ENCODE measurements at places on chromosomes 1 and 21.

DNA sequence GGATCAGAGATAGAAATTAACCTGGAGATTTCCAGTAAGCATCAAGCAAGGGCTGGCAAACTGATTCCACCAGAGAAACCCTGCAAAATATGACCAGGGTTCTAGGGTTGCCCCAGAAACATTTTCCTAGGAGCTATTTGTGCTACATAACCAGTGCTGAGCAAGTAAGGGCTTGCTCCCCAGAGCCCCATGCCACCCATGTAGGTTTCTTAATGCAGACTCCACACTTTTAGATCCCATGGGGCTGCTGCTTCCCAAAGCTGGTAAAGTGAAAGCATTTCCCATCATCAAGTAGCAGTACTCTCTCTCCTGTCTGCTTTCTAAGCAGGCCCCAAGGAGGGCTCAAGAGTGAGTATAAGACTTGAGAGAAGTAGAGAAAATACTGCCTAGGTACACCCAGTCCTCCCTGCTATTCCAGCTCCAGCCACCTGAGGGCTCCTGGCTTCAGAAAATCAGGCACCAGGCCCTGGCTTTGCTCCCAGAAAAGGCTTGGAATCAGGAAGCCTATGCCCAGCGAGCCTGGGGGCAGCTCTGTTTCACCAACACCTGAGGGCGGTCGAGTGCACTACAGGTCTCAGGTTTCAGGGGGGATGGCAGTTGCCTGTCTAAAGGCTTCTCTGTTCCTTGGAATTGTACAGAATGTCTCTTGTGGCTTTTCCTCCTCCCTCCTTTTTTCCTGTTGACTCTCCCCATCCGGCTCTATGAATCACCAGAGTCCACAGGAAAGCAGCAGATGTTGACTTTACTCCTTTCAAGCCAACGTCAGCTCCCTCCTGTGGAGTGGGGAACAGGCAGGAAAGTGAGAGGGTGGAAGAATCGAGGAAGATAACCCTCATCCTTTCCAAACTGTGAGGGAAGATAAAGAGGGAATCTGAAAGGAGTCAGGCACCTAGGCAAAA is 6.2 kb upstream of the ANKRD35 start:
- DNase-seq: peak; percentile 99

DNA sequence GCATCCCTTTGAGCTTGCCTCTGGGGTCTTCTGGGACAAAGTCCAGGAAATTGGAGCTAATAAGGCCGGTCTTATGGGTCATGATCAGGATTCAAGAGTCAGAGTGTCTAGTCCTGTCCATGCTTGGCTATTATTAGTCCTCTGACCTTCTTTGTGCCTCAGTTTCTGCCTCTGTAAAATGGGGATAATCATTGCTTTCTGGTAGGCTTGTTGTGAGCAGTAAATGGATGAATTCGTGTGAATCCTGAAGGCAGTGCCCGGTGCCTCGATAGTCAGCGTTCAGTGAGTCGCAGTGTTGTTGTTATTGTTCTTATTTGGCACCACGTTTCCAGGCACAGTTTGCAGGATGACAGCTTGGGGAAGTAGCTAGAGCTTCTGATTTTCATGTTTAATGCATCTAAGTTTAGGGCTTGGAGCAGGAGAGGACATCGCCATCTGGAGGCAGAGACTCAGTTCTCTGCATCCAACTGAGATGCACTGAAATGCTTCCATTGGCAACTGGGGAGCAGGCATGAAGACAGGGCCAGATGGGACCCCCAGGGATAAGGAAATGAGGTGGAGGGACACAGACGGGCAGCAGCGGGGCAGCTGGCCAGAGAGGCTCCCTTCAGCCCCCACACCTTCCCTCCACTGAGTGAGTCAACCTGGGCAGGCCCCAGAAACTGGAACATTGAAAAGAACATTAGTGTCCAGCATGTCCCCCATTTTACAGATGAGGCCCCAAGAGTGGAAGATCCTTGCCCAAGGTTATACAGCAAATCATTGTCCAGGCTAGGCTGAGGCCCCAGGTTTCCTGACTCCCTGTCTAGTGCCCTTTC is 160.3 kb downstream of the PTPRU start:
- no peak for DNase-seq

DNA sequence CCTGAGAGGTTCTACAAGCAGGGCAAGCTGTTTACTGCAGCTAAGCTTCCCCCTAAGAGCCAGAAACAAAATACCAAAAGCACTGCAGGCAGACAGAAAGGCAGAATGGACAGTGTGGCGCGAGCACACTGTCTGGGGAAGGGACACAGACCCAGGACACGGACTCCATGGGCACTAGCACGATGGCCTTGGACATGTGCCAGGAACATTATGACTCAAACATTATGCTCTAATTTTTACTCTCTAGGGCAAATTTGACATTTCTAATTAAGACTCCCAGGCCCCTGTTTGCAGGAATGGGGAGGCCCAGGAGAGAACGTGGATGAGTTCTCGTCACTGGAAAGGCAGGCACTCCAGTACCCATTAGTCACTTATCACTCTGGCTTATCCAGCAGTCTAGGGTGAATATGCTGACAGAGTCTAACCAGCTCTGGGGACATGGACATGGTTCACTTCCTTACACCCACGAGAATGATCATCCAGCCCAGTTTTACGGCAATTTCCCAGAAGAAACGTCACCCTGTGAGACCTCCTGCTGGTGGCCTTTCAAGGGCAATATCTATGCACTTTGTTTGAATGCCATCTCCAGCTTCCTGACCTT is 45.1 kb downstream of the CAPN8 start:
- DNase-seq: no peak

DNA sequence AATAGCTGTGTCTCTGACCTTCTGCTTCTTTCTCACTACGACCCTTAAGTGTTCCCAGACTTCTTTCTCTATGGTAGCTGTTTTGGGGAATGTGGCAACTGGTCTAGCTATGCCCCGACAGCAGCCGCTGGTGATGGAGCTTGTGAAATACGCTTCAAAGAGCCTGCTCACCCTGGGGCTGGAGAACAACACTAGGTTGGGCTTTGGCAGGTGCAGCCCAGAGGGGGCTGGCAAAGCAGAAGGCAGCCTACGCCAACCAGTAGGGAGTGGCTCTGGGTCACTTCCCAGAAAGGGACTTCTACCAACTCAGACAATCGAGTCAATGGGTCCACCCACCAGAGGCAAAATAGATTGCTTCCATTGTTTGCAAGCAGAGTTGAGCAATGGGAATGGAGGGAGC is 262.8 kb downstream of the LMO4 start:
- DNase-seq: no peak

- DNase-seq: no peak
Observed at GRCh38 chr1:87915771-87916170, 587.1 kb downstream of the LMO4 start.

DNA sequence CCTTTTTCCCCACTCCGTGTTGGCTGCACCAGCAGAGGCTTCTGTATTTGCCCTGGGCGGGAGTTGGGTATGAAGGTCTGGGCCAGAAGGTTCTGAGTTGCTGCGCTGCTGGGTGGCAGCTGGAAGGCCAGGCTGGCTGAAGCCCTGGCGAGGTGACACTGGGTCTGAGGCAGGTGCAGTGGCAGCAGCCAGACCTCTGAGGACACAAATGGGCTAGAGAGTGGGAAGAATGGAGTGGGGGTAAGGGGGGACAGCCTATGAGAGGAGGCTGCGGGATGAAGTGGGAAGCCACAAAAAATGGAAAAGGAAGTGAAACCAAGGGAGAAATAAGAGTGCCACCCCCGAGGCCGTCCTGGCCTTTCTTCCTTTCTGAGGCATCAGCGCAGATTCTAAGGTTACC is 53.2 kb downstream of the STX6 start:
- no peak for DNase-seq

GRCh38 chr1:42934541-42935312 is 23.9 kb downstream of the SLC2A1 start:
- DNase-seq: no peak

DNA sequence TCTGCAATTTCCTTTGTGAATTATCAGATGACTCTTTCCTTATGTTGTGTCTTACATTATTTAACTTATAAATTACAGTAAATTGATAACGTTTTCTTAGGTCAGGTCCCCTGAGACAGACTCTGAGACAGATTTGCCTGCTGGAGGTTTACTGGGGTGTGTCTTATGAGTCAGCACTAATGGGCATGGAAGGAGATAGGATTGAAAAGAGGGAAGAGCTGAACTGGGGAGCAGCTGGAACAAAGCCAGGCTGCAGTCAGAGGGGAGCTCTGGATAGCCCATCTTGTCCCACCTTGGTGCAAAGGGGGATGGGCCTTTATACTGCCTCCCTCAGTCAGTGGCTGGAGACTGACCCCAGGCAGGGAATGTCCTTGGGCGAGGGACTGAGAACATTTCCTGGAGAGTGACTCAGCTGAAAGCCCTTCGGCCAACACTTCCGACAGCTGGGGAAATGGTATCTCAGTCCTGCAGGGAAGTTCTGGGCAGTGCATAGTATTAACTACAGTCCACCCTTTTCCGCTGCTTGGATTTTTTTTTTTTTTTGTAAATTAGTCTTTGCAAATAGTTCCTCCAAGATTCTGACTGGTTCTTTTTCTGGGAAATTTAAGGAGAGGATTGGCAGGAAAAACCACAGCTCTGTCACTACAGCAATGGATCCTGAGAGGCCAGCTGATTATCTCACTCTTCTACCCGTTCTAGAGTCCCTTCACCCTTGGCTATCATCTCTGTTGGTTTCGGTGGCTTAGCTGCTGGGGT is 39.1 kb upstream of the CDC42BPA start:
- DNase-seq: peak; percentile 95

DNA sequence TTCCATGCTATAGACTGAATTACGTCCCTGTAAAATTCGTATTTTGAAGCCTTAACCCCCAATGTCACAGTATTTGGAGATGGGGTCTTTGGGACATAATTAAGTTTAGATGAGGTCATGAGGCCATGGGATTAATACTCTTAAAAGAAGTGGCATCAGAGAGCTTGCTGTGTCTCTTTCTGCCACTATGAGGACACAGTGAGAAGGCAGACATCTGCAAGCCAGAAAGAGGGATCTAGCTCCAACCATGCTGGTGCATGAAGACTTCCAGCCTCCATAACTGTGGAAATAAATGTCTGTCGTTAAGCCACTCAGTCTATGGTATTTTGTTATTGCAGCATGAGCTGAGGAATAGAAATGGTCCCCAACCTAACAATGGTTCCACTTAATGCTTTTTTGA is 99.0 kb downstream of the LTN1 start:
- DNase-seq: no peak

GRCh38 chr1:39105841-39106765 is 80.0 kb downstream of the NDUFS5 start:
- no peak for DNase-seq

DNA sequence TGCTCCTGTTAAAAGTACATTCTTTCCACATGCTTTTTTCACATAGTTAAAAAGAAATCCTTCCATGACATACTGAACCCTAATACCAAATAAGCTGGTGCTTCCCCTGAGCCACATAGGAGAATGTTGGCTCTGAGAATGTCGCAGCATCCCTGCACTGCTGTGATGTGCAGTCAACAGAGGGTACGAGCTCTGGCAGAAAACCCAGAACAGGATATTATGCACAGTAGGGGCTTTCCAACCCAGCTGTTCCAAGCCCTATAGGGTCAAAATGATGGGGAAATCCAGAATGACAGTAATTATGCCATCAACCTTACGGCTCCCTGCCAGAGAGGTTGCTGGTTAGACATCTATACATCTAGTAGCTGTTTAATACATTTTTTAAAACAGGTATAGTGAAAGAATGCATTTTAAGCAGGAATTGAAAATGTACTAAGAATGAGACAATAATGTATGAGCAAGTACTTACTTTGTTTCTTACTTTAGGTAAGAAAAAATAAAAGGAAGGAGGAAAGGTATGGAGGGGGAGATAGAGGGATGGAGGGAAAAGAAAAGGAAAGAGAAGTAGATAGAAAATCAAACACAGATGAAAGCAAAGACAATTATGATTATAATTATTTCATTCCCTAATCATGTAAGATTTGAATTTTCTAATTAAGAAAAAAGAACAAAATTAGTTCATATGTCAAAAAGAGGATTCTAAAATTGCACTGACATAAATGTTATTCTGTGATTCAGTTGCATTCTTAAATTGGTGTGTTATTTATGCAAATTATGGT is 126.0 kb downstream of the NR5A2 start:
- DNase-seq: peak; percentile 3

- peak; percentile 11 for DNase-seq
Observed at GRCh38 chr1:8947127-8947691, 1.5 kb downstream of the CA6 start.

DNA sequence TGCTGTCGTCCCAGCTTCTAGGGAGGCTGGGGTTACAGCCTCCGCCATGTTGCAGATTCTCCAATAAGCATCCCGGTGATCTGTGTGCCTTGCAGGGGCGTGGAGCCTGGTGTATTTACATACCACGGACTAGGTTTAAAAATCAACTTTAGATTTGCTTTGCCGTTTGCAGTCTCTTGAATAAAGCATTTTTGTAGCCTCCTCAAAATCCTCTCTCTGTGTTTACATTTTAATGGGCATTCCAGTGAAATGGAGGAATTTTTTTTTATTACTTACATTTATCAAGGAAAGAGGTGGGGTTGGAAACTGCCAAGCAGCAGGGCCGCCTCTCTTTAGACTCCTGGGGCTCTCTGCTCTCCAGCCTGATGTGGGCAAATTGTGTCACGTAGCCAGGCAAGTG is 437.5 kb upstream of the VAMP3 start:
- DNase-seq: no peak

DNA sequence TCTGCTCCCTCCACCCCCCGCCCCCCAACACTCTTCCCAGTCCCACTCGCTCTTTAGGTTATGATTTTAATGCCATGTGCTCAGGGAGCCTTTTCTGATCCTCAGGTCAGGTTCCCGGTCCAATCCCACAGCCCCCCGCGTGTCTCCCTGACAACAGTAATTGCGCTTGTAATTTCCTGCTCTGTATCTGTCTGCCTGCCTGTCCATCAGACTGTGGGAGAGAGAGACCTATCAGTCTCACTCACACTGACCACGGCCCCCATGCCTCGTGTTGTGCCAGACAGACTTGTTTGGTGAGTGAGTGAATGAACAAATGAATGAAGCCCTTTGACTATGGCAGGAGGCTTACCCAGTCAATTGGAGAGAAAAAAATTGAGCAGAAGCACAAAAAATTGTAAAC is 50.8 kb upstream of the ECE1 start:
- no peak for DNase-seq

GRCh38 chr1:77065693-77066342 is 153.4 kb downstream of the PIGK start:
- DNase-seq: no peak

DNA sequence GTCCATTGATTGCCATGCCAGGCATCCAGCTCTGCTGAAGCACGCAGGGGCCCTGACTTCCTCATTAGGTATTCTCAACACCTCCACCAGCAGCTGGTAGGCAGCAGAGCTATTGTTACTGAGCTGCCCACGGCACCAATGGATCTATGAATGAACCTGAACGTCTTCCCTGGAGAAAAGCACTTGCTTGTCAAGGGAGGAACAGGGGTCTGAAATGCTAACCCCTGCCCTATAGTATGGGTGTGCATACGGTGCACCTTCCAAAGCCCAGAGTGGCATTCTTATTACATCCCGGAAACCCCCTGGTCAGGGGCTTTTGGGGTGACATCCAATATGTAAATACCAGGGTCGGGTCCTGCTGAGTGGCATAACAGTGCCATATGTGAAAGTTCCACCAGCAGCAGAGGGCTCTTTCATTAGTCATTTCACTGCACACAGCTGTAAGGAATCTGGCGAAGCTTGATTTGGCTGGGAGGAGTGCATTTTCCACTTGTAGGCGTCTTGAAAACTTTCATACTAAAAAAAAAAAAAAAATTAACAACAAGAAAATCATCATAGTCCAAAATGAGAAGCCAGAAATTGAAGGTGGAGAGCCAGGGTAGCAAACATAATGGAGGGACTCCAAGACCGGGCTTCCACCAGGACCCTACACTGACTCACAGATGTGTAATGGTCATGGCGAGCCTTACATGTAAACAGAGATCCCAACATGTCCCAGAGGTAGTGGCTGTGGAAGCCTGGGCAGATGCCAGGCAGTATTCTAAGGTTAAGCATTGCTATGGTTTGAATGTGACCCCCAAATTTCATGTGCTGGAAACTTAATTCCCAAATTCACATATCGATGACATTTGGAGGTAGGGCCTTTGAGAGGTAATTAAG is 58.8 kb upstream of the PRDX6 start:
- no peak for DNase-seq
